Muscle of back (tissue), 13 donors: ENCODE measurements at places on chromosomes 7 and 10. TPM values are rescaled to one million over a fixed set of nuclear protein-coding genes. Genes with fewer than 3 reads are reported as not detected.
A peak's percentile ranks its signal among the peaks of the same experiment; 100 is the strongest.

- DNase-seq = no peak
Observed at GRCh38 chr10:35040760-35041501, 49.2 kb downstream of the CUL2 start.

The PRSS2 gene
- not detected for polyA plus RNA-seq

The MSS51 gene
- polyA plus RNA-seq = 33.5 TPM

DNA sequence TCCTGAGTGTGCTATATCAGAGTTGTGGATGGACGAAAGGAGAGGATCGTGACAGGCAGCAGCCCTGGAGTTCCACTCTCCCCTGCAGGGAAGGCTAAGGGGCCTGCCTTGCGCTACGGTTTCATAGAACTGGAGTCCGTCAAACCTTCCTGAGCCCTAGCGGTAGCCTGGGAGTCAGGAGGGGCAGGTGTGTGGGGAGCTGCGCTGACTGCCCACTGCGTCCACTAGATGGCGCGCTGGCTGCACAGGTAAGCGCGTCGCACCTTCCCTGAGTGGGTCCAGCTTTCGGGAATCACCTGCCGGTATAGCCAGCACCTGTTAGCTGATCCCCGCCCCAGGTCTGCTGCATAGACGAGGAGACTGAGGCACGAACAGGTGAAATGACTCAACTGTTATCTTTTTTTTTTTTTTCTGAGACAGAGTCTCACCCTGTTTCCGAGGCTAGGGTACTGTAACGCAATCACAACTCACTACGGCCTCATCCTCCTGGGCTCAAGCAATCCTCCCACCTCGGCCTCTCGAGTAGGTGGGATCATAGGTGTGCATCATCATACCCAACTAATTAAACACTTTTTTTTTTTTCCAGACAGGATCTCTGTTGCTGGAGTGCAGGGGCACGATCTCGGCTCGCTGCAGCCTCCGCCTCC is 20.2 kb upstream of the BAIAP2L1 start:
- no peak for DNase-seq

DNA sequence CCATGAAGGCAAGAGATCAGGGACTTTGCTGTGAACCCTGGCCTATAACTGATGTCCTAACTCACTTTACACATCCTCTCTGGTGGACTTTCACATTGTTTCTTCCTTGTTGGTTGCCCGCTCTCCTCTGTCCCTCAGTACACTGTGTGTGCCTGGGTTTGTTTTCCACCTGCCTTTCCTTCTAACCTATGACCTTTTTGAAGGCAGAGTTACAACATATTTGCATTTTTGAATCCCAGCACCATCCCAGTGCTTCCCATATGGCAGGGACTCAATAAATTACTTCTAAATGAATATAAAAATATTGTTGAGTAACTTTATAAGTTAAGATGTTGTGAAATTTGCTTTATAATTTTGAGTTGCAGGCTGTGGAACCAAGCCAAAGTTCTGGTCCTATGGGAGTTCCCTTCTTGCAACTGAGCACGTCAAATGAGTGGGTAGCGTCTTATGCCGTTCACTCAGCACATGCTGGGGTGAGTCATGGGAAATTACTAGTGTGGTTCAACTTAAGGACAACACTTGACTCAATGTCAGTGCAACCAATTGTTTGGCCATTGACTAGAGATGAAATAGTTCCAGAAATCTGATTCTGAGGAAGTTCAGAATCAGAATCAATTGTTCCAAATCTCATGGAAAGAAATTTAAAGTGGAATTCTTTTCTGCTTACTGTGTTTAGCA is 250.9 kb downstream of the TWIST1 start:
- peak; percentile 97 for DNase-seq
